AG10803 (cell line): ENCODE measurements at places on chromosomes 6 and 20.

DNA sequence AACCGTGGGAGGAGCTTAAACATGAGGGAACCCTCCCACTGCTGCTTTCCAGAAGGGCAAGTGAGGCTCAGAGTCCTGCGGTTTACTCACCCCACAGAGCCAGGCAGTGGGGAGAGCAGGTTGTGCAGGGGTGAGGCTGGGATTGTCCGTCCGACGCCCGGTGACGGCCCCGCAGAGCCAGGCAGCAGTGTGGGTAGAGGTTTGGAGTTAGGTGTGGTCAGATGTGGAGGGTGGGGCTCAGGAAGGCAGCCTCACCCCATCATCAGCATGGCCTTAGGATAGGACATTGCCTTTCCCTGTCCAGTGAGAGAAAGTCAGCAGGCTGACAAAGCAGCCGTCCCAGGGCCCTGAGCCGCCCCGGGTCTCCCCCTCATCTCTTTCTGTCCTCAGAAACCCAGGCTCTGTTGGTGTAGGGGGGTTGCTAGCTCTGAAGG is 234.6 kb downstream of the DLL1 start:
- DNase-seq: no peak

DNA sequence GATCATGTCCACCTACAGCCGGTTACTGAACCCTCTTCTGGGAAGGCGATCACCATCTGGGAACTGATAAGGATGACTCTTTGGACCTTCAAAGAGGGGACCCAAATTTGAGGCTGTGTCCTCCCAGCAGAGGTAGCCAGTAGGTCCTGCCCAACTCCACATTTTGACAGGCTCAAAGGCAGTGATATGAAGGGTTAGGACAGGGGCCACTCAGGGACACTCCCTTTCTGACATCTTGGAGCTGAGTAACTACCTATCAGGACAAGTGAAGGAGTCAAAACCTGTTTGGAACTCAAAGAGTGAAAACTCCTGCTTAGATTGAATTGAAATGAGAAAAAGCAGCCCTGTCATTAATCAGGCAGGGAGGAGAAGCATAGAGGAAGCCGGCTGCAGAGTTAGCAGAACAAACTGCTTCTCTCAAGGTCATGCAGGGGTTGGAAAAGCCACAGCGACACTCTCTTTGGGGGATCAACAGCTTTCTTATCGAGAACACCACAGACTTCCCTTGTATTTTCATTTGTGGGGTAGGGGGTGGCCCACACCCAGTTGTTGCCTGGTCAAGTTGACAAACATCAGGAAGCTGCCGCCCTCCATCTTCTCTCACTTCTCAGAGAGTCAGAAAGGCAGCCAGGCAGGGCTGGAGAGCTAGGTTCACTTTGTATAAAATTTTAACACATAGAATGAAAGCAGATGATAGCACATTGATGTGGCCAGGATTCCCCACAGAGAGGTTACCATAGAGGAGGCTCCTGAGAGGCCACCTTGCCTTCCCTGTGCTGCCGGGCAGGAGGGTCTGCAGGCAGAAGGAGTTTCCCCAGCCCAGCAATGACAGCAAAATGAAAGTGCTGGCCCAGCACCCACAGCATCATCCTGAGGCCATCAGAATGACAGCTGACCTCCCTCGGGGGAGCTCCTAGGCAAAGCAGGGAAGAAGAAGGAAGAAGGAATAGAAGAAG is 47.6 kb downstream of the AGPAT4 start:
- no peak for DNase-seq

- no peak for DNase-seq
These were observed 56.0 kb downstream of the ADGRB3 start for GRCh38 chr6:68691120-68691519.

DNA sequence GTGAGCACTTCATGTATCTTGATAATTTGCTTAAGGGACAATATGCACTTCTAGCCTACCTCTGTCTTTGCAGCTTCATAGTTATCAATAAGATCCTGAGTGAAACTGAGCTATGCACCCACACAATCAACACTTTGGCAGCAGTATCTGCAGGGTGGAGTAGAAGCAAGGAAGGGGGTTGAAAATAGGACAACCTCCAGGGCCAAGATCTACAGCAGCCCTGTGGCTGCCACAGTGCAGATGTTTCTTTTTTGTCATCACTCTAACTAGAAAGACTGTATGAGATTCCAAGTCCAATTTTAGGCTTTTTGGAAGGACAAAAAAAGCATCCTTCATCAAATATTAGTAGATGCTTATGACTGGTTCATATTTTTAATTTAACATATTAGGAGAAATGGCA is 336.1 kb upstream of the CITED2 start:
- DNase-seq: peak; percentile 24

DNA sequence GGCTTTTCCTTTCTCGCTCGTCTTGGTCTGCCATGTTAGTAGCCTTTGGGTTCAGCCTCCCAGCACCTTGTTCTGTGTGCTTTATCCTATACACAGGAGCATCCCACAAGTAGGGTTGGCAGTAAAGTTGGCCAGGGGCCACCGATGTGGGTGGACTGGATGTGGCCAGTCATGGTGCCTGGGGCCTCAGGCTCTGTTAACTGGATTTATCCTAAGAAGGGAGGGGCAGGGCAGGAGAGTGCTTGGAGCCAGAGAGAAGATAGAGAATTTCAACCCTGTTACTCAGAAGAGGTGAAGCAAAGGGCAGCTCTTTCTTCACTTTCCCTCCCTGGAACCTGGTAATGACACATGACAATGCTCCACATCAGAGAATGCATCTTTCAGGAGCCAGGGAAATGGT is 14.1 kb upstream of the SIRPB2 start:
- DNase-seq: peak; percentile 27
